ENCODE measurements at places on chromosomes 3 and 15.
A peak's percentile ranks its signal among the peaks of the same experiment; 100 is the strongest.

DNA sequence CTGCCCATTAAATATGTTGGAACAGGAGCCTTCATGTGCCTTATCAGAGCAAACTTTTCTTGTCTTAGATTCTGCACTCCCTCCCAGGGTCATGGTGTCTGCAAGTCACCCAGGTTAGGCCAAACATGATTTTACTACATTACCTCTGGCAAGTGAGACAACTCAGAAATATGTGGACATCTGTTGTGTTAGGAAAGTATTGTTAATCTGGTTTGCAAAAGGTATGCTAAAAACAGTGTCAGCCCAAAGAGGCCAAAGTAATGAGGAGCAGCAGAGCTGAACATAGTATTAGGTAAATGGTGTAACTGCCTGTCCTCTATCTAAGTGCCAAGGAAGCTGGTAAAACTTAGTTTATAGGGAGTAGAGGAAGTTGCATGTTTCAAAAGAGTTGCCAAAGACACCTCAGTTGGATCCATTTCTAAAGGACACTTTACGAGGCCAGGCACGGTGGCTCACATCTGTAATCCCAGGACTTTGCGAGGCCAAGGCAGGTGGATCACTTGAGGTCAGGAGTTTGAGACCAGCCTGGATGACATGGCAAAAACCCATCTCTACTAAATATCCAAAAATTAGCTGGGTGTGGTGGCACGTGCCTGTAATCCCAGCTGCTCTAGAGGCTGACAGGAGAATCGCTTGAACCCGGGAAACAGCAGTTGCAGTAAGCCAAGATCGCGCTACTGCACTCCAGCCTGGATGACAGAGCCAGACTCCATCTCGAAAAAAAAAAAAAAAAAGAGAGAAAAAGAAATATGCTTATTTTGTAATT, 22.5 kb upstream of the PPIB start:
- no peak for DNase-seq

DNA sequence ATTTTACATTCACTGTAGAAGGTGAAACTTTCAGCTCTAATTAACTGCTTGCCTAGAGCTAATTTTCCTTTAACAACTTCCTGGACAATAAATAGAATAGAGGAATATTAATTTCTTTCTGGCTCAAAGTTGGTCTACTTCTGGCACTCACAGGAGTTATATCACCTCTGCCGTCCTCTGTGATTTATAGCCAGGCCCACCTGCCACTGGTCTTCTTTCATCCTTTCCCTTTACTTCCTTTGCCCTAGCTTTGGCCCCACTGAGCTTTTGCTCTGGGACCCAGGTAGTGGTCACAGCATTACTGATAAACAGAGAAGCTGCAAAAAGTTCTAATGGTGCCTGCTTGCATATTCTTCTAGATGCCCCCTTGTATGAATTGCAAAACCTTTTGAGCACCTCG, 49.3 kb upstream of the ABHD10 start:
- DNase-seq = no peak

DNA sequence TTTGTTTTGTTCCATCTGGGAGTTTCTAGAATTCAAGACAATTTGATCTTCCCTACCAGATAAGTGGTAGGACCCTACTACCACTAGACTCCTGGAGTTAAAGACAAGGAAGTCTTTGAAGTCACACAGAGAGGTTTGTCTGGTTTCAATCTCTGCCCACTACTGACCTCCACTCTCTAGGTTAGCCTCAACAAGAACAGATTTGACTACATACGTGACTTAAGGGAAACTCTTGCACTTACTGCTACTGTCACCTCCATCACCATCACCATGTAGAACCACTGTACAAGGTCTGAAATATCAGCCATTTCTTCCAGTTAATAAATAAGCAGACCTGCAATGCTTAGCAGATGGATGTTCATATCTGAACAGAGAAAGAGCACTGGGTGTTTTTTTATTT, 148.3 kb upstream of the ARHGEF26 start:
- DNase-seq = no peak

- no peak for DNase-seq
Observed at GRCh38 chr3:1330107-1330506, 237.3 kb downstream of the CNTN6 start.

DNA sequence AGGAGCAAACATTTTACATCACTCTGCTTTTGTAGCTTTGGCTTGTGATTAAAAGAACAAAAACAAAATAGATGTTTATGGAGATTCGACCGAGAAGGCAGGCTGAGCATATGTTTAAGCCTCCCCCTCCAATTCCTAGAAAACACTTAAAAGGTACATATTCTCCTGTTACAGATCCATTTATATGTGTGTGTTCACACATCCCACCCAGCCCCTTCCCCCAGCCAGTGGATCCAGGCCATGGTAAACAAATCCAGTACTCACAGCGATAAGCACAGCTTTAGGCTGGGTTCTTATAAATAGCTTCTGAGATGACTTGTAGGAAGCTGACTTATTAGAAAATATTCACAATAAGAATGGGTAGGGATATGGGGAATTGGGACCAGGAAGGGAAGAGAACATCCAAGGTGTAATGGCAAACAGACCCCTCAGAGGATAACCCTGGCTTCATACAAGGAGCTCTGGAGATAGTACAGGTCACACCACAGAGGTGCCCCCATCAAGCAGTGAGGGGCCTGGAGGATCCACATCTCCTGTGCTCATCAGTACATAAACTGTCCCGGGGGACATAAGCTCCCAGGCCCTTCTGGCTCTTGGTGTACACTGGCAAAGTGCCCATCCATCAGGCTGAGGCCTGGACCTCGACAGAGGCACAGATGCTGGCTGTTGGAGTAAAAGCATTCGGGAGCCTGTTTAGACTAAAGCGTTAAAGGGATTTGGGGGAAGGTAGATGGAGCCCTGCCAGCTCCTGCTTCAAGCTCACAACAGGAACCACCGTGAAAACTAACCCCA, 70.0 kb upstream of the UBE2E1 start:
- no peak for DNase-seq

DNA sequence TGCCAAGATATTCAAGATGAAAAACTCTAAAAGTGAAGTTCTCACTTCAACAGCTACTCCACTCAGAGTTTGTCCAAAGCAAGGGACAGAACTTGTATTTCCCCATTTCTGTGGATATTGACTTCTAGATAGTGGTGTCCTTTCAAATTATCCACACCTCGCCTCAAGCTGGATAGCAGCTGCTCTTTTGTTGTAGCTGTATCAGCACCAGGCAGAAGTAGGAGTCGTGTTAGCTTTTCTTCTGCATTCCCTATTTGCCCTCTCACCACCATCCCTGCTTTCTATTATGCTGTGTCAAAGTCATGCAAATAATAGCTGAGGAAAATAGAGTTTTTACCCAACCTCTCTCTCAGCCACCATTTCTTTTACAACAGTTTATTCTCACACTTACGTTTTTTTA, 303.8 kb downstream of the EPHA3 start:
- DNase-seq = no peak

- DNase-seq = no peak
Observed at GRCh38 chr3:72976281-72976741, 20.3 kb upstream of the PPP4R2 start.

DNA sequence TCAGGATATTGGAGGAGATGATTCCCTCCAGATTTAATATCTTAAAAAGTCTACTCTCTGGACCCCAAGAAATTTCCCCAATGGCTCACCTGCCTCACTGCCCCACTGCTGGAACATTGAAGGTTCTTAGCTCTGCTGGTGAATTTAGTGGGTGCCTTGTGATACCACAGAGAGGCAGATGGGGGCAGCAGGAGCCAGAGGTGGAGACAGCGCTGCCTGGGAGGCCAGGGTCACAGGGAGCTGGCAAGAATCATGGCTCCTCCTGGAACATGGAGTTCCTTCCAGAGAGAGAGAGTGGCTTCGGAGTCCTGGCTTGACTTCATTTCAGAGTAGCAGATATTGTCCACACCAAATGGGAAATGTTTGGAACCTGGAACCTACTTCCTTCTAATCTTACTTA, 263.5 kb upstream of the CFAP20DC start:
- DNase-seq = peak; percentile 1

DNA sequence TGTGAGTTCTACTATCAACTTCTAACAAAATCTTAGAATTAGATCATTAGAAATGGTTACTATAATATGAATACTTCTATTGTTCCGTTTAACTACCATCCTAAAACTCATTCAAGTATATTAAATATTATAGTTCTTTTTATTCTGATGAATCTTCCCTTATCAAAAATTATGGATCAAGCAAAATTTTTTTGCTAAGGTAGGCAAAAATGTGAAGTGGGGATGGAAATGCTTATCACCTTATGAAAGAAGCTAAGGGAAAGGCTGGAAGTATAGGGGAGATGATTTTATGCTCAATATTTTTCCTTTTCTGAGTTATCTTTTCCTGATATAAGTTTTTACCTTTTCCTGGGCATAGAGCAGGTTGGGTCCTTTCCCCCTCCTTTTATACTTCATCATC, 40.7 kb upstream of the CCDC39 start:
- no peak for DNase-seq

GRCh38 chr3:14289590-14290461, 111.2 kb downstream of the LSM3 start:
- no peak for DNase-seq

- DNase-seq = no peak
Observed at GRCh38 chr3:176160997-176161396, 1036.3 kb downstream of the TBL1XR1 start.

DNA sequence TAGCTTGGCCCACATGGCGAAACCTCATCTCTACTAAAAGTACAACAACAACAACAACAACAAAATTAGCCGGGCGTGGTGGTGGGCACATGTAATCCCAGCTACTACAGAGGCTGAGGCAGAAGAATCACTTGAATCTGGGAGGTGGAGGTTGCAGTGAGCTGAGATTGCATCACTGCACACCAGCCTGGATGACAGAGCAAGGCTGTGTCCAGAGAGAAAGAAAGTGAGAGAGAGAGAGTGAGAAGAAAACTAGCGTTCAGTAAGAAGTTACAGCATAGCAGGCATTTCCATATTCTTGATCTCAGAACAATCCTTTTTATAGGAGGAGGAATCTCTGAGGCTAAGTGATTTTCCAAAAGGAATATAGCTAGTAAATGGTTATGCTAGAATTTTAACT, 1076.1 kb downstream of the AGBL1 start:
- no peak for DNase-seq

Measured in stimulated activated CD8-positive, alpha-beta memory T cell treated with anti-CD3 and anti-CD28 coated beads, Interleukin-12 subunit alpha, Interleukin-12 subunit beta, amount 100 ng/mL, for 4 hours (primary cell).